ENCODE measurements at places on chromosomes 11 and 22. TPM values are rescaled to one million over a fixed set of nuclear protein-coding genes. Genes with fewer than 3 reads are reported as not detected.

DNA sequence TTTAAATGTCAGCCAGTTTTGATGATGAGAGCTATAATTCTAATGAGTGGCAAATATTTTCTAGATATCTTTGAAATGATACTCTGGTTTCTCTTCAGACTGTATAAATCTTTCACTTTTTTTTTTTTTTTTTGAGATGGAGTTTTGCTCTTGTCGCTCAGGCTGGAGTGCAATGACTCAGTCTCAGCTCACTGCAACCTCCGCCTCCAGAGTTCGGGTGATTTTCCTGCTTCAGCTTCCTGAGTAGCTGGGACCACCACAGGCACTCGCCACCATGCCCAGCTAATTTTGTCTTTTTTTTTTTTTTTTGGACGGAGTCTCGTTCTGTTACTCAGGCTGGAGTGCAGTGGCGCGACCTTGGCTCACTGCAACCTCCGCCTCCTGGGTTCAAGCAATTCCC, 113.6 kb downstream of the TEAD1 start:
- H3K36me3 ChIP-seq: no peaks in the 10 kb centered on the region
- H3K27me3 ChIP-seq: no peaks in the 10 kb centered on the region

The GRIA4 gene
- polyA plus RNA-seq: 2.4 TPM

The FAM180B gene
- not detected for polyA plus RNA-seq

DNA sequence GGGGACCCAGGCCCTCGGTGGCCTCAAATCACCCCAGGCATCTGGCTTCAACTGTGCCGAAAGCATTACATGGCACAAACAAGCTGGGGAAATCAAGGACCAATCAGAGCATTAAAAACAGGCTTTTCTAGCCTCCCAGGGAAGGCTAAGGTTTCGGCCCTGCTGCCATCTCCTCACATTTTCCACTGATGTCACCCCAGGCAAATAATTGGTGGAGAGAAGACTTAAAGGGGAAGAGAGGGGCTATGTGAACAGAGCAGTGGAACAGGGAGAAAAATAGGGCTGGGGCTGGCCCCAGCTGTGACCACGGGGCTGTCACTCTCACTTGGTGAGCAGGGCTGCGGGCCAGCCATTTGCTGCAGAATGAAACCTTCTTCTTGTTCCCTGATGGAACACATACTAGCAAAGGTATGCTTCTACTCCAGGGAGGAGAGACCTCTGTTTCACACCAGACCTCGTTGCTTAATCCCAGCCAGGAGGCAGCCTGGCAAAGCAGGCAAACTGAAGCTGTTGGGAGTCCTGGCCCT, 581.3 kb downstream of the SOX6 start:
- no peak overlapping the region for H3K4me3 ChIP-seq
- DNase-seq: no peak
- no peak overlapping the region for H3K27ac ChIP-seq
- no peaks in the 10 kb centered on the region for H3K27me3 ChIP-seq
- H3K36me3 ChIP-seq: no peaks in the 10 kb centered on the region
- no peaks in the 10 kb centered on the region for H3K4me1 ChIP-seq

The DBX1 gene
- polyA plus RNA-seq: not detected

DNA sequence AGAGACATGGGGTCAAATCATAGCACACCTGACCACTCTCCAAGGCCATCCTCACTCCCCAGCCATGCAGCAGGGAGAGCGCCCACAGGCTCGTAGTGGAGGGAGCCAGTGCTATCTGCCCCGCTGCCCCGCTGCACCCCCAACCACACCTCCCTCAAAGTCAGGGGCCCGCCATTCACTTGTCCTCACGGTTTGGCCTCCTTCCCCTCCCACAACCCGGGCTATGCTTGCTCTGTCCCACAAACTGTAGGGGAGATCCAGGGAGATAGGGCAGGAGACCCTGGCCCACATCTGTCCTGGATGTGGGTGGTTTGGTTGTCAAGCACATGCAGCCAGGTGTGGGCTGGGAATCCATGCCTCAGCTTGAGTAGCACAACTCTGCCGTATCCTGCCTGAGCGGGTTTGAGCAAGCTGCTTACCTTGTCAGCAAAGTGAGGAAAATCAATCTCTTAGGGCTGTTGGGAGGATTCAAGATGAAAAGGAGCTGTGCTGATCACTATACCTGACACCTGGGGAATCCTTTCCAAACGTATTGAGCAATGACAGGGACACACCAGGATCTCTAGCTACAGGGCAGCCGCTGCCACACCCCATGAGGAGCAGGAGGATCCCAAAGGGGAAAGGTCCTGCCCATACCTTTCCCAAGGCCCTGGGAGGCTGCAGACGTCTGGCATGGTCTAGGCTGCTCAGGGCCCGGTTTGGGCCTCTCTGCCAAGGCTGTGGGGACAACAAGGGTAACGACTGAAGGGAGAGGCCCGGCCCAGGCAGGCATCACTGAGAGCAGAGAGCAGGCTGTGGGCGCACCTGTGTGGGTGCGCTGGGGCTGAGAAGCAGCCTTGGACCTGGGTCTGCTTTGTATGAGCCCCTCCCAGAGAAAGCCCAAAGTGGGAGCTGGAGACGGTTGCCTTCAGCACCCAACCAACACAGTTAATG, 23.3 kb downstream of the KCNJ5 start:
- no peak overlapping the region for H3K4me3 ChIP-seq
- peaks cover 2% of the 10 kb centered on the region for H3K4me1 ChIP-seq
- no peaks in the 10 kb centered on the region for H3K36me3 ChIP-seq
- DNase-seq: no peak
- H3K27ac ChIP-seq: no peak overlapping the region

DNA sequence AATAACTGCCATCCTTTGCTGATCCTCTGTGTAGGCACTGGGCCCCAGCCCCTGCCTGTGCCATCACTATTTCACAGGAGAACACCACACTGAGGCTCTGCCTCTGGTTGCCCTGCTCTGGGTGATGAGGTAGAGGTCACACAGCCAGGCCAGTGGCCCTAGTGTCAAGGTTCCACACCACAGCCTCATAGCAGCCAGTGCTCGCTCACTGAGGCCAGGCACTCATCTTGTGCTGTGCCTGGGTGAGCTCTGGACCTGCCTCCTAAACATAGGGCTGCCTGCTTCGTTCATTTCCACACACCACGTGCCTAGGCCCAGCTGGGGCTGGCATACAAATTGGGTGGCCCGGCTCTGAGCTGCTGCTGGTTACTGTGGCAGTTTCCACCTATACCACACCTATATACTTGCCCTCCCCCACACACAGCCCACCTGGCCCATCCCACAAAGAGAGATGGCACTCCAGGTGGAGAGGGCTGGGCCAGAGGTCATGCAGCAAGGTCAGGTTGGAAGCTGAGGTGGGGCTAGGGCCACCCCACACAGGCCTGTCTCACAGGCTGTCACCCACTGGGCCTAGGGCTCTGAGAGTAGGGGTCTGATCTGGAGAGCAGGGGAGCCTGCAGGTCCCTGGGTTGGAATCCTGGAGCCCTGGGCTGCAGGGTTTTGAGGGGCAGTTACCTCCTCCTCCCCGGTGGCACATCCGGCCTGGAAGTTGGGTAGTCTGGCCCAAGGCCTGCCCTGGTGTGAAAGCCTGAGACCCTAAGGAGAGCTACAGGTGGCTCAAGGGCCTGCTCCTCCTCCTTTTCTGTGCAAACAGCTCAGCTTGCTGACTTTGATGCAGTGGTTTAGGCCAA, 11.2 kb downstream of the KCNQ1OT1 start:
- no peak for DNase-seq
- no peaks in the 10 kb centered on the region for H3K36me3 ChIP-seq

- H3K4me1 ChIP-seq: peaks cover 14% of the 10 kb centered on the region
- no peak overlapping the region for H3K4me3 ChIP-seq
- no peaks in the 10 kb centered on the region for H3K27me3 ChIP-seq
- peak; percentile 88 for DNase-seq
- peak overlapping the region; percentile 38 for H3K27ac ChIP-seq
Measured at GRCh38 chr11:66100272-66101065, 30.4 kb downstream of the PACS1 start.

DNA sequence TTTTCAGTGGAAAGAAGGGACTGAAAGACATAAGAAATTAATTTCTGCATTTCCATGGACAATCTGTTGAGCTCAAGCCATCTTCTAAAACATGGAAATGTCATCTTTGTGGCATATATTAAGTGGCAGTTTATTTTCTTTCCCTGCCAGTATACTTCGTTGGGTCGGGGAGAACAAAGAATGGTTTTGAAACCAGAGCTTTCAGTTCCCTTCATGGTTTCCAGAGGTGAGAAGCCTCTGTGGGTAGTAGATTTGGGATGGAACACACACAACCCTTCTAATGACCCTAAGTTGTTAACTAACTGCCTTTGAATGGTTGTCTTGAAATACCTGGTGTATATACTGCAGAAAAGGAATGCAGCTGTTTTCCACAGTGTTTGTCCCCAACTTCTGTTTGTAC, 17.6 kb upstream of the GAS2L1 start:
- no peak overlapping the region for H3K27ac ChIP-seq
- H3K27me3 ChIP-seq: no peaks in the 10 kb centered on the region
- H3K4me3 ChIP-seq: no peak overlapping the region
- no peaks in the 10 kb centered on the region for H3K4me1 ChIP-seq
- H3K36me3 ChIP-seq: peaks cover 94% of the 10 kb centered on the region
- DNase-seq: no peak

The SMIM38 gene
- polyA plus RNA-seq: 0.33 TPM

Data from pancreas (tissue), 10 donors.